ENCODE measurements at places on chromosomes 13 and 19. TPM values are rescaled to one million over a fixed set of nuclear protein-coding genes. Genes with fewer than 3 reads are reported as not detected.

Gene CYP4F11
- polyA plus RNA-seq = 0.89 TPM

Gene DAND5
- polyA plus RNA-seq = not detected

Gene RPL13A
- polyA plus RNA-seq = 308 TPM

Gene GRIN2D
- polyA plus RNA-seq = not detected

Gene HMGB1
- polyA plus RNA-seq = 574 TPM

Gene TSKS
- not detected for polyA plus RNA-seq

Gene ZNF813
- 1.2 TPM for polyA plus RNA-seq

Gene SPHK2
- 0.75 TPM for polyA plus RNA-seq

Gene CCDC70
- not detected for polyA plus RNA-seq
